ENCODE measurements at places on chromosomes 12 and 14.
A peak's percentile ranks its signal among the peaks of the same experiment; 100 is the strongest.

DNA sequence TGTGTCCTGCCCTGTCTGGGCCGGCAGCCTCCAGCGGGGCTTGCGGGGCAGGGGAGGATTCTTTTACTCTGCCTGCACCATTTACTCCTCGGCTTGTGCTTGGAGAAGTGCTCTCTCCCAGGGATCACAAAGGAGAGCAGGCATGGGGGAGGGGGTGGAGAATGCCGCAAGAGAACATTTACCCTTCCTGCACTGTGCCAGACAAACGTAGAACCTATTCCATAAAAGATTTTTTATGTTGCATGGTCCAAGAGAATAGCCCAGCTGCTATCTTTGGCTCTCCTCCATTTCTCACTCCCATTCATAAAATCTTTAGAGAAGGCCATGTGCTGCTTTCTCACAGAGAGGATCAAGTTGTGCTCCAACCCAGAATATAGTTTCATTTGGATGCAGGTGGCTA is 159.4 kb downstream of the SPTSSA start:
- DNase-seq, result no peak

- DNase-seq, result no peak
These were observed 49.3 kb downstream of the TMEM30B start for GRCh38 chr14:61231810-61232209.

- DNase-seq, result no peak
These were observed 108.0 kb upstream of the MDM1 start for GRCh38 chr12:68440068-68440581.

DNA sequence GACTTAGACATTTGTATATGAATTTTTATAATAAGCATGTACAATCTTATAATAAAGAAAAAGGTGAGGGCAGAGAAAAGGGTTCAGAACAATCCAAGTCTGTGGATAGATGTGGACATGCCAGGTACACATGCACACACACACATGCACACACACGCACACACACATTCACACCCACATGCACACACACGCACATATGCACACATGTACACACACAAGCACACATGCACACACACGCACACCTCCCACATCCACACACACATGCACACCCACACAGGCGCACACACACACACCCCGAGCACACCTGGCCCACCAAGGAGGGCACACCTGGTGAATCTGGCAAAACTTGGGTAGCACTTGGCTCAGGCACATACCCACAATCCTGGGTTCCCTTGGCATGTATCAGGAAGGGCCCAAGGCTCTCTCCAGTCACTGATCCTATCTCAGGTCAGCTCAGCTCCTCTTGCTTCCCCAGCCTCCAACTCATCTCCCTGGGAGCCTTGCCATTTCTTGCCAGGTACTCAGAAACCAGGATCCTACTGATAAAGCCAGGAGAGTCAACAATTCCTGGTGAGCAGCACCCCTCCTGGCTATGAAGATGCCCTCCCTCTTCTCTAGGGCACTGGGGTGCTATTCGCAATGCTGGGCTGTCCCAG is 18.6 kb upstream of the TMEM106C start:
- no peak for DNase-seq

- no peak for DNase-seq
These were observed 22.5 kb upstream of the STAC3 start for GRCh38 chr12:57273516-57273915.

GRCh38 chr12:126349383-126349782 is 1284.1 kb downstream of the AACS start:
- DNase-seq, result no peak

DNA sequence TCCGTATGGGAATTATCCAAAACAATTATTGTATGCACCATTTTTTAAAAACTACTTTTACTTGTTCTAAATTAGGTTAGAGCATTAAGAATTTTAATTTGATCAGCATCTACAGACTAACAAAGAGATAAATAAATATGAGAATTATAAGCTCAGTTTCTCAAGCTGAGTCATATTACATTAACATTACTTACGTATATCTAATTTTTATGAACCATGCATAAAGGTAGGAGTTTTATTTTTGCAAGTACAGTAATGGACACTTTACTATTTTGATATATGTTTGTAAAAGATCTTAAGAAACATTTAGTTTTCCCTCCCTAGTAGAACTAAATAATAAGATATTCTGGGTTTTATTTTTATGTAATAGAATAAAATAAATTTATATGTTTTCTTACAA is 410.1 kb downstream of the TMEM117 start:
- no peak for DNase-seq

DNA sequence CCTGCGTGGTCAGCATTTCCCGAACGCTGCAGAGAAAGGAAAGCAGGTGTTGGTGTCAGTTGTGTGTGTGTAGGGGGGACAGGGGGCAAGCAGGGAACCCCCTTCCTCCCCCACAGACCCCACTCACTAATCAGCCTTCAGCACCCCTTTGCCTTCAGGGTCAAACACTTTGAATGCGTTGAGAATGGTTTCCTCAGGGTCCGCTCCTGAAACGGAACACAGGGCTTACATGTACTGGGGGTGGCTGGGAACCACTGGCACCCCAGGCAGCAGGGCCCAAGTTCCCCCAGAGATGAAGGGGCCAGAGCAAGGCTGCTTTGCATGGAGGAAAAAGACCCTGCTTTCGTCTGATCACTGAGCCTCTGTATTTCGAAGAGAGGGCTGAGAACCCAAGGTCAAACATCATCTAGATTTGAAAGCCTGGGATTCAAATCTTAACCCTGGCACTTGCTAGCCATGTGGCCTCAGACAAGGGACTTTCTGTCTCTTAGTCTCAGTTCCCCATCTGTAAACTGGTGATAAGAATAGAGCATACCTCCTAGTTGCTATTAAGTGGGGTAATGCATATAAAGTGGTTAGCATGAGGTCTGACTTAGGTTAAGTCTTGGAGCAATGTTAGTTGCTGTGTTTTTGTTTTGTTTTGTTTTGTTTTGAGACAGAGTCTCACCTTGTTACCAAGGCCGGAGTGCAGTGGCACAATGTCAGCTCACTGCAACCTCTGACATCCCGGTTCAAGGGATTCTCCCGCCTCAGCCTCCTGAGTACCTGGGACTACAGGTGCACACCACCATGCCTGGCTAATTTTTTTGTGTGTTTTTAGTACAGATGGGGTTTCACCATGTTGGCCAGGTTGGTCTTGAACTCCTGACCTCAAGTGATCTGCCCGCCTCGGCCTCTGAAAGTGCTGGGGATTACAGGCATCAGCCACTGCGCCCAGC is 7.0 kb downstream of the MYL2 start:
- DNase-seq, result no peak

GRCh38 chr12:12939888-12940287 is 12.1 kb downstream of the GPRC5D start:
- no peak for DNase-seq

DNA sequence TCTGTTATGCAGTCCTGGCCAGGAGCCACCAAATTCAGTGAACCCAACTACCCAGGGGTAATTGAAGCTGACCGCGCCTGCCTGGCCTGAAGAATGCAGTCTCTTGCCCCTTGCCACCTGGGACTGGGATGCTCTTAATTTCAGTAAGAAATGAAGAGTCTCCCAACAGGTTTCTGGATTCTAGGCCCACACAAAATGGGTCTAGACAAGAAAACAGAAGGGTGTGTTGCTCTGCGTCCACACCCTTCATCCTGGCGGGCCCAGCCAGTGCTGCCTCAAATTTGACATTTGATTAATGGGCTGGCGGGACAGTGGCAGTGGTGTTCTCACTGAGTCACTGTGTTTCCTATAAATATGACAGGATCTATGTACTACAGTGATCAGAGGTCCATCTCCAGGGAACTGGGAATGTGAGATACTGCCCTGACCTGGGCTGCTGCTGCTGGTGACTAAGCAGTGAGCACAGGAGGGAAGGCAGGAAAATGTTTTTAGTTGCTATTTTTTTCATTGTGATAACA is 6.5 kb downstream of the TMEM253 start:
- no peak for DNase-seq

GRCh38 chr12:2934371-2934770 is 24.8 kb upstream of the TEAD4 start:
- DNase-seq, result no peak

DNA sequence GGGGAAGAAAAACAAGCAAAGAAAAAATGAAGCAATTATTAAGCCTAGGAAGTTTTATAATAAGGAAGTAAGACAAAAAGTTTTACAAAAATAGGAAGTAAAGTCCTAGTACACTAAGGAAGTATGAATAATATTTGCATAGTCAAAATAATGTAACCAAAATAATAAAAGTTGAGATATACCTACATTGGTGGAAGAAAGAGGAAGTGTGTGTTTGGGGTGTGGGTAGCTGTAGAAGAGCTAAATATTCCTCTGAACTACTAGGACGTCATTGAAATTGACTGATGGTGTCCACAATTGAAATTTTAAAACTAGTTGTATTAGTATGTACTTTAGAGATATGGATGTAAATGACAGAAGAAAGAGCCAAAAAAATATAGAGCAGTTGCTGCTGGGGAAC is 228.4 kb upstream of the OTX2 start:
- DNase-seq, result no peak

GRCh38 chr14:47210099-47210498 is 465.3 kb downstream of the MDGA2 start:
- DNase-seq, result no peak

DNA sequence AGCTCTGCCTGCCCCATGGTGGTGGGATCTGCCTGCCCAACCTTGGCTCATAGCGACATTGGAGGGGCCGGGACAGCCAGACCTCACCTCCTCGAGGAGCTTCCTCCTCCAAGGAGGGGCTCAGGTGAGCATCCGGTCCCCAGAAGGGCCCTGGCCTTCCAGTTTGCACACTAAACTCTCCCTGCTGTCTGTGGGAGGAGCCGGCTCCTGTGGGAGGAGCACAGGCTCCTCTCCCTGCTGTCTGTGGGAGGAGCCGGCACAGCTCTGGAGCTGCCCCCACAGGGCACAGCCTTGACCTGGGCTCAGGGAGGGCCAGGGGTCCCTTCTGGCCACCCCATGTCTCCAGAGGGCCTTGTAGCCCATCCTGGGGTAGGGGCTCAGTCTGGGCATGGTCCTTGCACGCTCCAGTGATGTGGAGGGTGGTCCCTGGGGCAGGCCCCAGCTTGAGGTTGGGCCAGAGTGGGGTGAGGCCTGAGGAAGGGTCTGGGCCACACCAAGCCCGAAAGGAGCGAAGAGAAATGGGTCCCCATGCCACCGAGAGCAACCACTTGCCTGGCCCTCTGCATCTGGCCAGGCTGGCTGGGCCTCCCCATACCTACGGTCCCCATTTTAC is 147.5 kb upstream of the C14orf180 start:
- no peak for DNase-seq

DNA sequence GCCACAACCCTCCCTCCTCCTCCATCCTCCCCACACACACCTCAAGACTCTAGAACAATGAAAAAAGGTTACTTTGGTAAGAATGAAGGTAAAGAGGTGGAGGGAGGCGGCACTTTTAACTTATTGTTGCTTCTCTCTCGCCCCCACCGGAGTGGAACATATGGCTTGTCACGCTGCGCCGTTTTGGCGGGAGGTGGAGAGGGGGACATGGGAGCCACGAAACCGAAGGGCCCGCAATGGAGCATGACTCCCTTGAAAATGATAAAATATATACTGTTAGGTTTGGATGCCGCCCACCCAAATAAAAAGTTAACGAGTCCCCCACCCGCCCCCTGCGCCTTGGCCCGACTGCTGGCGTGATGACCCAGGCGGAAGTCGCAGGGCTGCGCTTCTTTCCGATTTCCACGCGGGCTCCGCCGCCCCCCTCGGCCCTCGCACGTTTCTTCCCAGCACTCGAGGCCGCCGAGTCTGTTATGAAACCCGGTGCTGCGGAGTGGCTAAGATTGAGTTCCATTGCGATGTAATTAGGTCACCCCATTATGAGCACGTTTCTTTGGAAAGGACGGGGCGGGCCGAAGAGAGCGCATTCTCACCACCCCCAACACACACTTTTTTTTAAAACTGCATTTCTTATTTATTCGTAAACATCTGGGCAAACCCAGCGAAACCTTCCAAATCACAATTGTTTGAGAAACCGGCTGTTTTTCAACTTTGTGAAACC is 1.4 kb upstream of the ZFP36L1 start:
- DNase-seq, result peak; percentile 86

DNA sequence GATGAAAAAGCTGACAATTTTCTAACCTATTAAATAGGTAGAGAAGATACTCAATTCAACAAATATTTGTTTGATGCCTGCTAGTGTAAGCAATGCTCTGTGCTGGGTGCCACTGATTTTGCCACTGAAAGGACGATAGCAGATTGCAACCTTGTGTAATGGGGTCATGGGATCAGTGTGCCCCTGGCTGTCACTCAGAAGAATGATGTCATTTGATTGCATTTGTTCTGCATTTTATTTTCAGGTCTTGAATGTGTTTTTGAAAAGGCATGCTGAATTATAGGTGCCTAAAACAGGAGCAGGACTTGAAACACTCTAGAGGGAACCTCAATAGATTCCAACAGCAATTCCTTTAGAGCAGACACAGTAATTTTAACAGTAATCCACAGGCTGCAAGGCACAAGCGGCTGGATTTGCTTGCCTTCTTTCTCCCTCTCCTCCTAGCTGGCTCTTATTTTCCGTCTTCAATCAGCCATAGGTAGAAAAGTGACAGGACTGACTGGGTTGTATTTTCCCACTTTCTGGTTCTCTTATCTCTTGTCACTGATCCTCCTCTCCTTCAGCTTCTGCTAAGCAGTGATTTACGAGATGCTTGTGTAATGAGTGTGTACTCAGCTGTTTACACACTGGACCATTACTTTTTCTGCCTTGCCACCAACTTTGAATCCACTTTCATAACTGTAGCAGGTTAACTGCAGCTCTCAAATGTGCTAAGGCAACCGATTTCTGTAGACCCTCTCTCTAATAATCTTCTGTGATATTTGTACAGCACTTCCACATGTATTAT is 4.1 kb downstream of the PLXNC1 start:
- no peak for DNase-seq

GRCh38 chr14:41606532-41607303 is at the start of gene LRFN5:
TSS of gene LRFN5 (plus strand) at chr14:41606876.
- no peak for DNase-seq

- DNase-seq, result no peak
These were observed 10.2 kb downstream of the SCN8A start for GRCh38 chr12:51601241-51601640.

DNA sequence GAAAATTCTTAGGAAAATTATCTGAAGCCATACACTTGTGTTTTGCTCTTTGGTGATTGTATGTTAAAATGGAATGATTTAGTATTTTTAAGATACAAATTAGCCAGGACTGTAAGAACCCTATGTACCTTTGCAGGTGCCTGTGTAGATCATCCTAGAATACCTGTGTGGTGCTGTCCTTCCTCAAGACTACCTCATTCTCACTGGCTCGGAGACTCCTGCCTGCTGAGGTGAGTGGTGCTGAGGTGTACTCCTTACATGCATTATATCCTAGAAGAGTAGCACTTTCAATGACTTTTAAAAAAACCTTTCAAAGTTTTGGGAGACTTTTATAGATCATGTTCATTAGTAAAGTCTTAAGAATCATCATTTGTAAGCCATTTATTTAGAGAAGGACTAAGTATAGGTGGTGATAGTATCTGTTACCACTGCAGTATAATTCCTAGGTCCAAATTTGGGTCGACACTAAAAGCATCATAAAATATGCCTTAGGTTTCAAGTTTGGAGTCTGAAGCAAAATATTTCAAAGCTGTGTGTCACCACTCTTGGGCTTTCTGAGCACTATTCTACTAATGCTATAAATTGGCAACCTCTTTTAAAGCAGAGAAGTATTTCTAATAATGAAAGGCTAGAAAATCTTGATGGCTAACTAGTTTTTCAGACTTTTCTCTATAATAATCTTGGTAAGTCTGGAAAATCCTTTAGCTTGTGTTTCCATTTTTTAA is 36.6 kb downstream of the RASSF8 start:
- DNase-seq, result no peak

GRCh38 chr12:11661491-11662089 is 12.1 kb downstream of the ETV6 start:
- no peak for DNase-seq

All from CD4-positive, alpha-beta memory T cell (primary cell).